HCEC 1CT (cell line): ENCODE measurements at places on chromosomes 1 and 21.

- DNase-seq, result no peak
Measured at GRCh38 chr1:214683621-214684020, 80.6 kb downstream of the CENPF start.

DNA sequence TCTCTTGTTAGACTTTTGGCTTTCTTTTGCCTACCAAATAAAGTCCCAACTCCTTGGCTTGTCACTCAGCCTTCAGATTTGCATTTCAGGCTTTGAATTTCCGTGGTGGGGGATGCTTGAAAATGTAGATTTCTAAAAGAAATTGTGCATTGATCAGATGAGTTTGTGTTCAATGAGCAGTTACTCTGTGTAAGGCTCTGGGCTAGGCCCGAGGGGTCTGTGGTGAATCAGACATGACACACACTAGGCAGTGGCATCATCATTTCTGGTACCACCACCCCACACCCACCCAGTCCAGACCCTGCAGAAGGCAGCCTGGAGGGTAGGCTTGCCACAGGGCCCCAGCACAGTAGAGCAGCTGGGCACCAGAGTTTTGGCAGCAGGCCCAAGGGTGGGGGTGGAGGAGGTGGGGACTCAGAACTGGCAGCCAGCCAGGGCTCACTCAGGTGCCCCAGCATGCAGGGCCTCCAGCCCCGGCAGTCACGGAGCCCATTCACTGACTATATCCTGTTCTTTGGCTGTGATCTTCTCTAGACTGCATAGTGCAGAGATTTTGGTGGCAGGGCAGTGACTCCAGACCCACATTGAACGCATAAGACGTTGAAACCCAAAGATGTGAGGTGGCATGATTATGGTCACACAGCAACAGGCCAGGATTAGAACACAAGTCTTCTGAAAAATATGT is 97.2 kb upstream of the ARTN start:
- no peak for DNase-seq

GRCh38 chr1:44313265-44313918 is 41.7 kb downstream of the ERI3 start:
- no peak for DNase-seq

DNA sequence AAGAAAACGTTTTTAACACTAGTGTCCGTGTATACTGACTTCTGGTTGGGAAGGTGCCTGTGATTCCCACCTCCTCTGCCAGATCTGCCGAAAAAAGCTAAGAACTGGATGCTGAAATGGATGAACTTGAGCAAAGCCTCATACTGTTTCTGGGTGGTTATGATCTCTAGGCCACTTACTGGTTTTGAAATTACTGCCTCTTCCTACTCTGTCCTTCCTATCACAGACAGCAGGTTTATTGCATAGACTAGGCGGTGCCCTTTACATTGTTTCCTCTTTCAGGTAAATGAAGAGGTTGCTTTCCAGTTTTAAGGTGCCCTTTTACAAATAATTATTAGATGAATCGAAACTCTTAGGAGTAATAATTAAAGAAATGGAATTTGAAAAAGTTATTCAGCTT is 27.5 kb downstream of the PEX14 start:
- DNase-seq, result no peak

- no peak for DNase-seq
Measured at GRCh38 chr1:56084246-56084645, 495.1 kb downstream of the PLPP3 start.

DNA sequence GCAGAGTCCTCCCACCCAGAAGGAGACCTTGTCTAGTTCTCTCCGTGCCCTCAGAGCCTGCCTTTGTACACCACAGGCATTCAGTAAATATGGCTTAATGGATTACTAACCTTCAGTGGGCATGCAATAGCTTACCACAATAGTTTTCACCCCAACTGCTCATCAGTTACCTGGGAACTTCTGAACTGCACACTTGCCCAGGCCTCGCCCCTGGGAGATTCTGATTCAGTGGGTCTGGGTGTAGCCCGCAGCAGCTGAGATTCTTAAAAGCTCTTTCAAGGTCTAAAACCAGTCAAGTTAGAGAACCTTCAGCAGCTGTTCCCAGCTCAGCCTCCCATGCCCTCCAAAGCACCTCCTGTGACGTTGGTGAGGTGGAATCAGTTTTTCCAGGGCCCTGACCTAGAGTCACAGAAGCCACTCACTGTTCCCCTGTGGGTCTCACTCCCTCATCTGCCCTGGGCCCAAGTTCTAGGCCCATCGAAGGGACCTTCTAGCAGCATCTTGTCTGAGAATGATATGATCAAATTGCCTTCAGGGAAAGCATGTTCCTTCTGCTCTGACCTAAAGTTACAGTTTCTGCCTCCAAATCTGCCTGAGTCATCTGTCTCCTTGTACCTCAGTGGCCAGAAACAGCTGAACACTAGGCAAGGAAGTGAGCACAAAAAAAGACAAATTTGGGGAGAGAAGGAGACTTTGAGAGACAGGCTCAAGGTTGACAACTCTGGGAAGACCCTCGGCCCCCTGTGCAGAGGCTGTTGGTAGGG is 10.8 kb downstream of the ASAP3 start:
- no peak for DNase-seq

DNA sequence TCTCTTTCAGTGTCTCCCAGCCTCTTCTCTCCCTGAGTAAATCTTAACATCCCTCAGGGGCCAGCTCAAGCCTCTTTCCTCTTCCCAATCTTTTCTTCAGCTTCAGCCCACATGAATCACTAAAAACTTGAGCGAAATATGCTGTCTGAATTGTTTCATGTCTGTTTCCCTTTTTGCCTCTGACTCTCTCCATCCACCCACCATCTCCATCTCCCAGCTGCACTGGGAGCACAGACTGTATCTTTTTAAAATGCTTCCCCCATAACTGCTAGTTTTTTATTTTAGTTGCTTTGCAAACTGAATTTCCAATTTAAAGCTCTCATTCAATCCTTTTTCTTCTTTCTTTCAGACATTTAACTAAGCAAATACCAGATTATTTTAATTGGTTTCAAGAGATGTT is 3.0 kb upstream of the AHCTF1 start:
- DNase-seq, result no peak

GRCh38 chr21:40717028-40717427 is 129.9 kb downstream of the DSCAM start:
- DNase-seq, result no peak

- peak; percentile 64 for DNase-seq
Measured at GRCh38 chr1:59229138-59229537, 67.8 kb upstream of the FGGY start.

DNA sequence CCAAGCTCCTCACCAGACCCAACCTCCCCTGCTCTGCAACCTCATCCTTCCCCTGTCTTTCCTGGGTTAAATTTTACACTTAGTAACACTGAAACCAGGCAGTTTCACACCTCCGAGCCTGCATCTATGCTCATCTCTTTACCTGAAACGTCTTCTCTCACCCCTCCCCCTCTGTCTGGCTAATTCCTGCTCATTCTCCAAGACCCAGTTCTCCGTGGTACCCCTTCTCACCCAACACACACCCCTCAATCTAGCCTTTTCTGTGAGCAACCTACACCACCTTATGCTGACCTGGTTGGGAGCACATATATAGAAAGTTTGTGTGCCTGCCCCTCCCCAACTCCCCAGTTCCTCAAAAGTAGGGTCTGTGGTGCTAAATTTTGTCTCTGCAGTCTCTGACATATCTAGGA is 3.7 kb upstream of the KIAA1614 start:
- DNase-seq, result no peak

GRCh38 chr1:221708076-221708571 is 33.8 kb downstream of the DUSP10 start:
- DNase-seq, result no peak

DNA sequence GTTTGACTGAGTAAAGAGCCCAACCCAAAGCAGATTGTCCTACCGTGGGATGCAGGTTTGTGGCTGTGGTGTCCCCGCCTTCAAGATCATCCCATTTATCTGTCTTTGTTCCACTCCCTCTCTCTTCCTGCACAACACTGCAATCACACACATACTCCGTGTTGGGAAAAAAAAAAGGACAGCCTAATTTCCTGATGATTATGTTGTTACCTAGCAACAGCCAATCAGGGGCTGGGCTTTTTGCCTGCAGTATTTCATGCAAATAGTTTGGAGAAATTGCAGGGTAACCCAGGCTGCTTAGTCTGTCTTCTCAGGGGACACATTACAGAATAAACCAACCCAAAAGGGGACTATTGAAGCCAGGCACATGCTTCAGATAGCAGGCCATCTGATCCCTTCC is 38.3 kb downstream of the PHC2 start:
- peak; percentile 43 for DNase-seq
